Fibroblast of the aortic adventitia (primary cell): ENCODE measurements at places on chromosomes 5 and 9.

DNA sequence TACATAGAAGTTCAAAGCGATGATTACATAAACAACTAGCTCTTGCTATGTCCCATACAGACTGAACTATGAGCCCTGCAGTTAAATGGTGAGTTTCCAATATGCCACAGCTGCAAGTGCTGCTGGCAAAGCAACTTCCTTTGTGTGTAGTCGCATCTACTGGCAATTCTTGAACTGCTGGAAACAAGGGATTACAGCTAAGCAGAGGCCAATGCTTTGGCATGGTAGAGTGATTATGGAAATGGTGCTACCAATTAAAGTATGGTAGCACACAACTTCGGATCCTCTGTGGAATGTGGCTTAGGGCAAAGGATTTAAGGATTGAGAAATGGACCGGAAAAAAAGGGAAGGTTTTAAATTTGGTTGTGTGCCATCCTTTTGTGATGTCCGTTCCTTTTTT, 856.6 kb downstream of the MAT2B start:
- no peak for DNase-seq

GRCh38 chr5:111143910-111144309, 51.8 kb downstream of the WDR36 start:
- DNase-seq, result peak; percentile 98

DNA sequence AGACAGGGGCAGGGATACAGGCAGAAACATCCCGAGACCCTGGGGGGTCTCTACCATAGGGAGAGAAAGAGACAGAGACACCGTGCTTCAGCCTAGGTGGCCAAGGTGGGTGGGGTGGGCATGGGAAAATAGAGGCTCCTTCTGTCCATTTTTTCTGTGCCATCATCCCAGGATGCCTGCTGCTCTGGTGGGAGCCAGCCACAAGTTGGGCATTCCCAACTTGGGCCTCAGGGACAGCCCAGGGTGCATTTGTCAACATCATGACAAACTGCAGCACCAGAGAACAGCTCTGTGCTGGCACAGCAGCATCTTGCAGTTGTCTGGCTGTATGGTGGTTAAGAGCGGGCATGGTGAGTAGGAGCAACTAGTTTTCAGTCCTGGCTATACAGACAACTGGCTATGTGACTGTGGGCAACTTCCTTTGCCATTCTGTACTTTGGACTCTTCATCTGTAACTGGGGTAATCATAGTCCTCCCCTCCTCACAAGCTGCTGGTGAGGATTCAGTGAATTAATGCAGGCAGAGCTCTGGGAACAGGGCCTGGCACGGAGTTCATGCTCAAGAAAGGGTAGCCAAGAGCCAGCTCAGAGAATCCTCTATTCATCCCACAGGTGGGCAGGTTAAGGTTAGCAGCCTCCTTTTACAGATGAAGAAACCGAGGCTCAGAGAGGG, 100.4 kb downstream of the RGS3 start:
- DNase-seq, result no peak

GRCh38 chr5:44292736-44293135, 96.5 kb downstream of the FGF10 start:
- no peak for DNase-seq

GRCh38 chr9:37547328-37547878, 28.8 kb downstream of the FBXO10 start:
- no peak for DNase-seq

DNA sequence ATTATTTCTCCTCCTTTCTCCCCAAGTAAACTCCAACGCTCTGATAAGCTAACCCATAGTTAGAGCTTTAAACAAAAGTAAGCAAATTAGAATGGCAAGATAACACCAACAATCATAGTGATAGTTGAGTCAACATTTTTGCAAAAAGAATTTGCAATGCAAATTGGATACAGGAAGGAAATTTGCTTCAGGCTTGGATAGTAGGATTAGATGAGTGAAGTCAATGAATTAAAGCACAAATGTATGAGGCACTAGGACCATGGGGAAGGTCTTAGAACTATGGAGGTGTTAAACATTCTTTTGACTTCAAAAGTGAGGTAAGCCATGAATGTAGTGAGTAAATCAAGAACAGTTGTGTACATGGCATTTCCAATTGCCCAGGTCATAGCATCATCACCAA, 289.8 kb upstream of the GRAMD2B start:
- no peak for DNase-seq

DNA sequence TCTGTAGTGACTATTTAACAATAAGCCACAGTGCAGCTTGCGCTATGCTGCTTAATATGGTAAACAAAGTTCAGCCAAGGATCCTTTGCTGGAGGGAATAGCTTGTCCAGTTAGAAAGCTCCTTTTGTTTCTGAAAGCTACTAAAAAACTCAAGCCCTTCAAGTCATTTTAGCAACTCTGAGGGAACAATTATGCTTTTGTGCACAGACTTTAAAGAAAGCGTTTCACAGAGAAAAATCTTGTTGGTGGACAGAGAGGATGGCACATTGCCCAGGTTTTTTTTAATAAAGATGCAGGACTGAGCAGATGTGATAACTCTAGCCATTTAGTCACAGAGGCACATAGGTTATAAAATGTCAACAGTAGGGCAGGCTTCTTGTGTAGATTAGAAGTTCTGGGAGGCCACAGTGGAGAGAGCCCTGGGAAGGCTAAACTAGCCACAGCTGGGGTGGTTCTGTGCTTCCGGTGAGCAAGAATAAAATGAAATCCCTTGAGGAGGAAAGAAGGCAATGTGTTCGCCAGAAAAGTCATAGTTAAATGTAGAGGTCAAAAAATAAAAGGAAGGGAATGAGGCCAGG, 63.4 kb downstream of the ALDH7A1 start:
- peak; percentile 53 for DNase-seq
